NCI-H2227 treated with DMSO at 0.1 percent for 48 hours (cell line): ENCODE measurements at places on chromosomes 11 and 22.

DNA sequence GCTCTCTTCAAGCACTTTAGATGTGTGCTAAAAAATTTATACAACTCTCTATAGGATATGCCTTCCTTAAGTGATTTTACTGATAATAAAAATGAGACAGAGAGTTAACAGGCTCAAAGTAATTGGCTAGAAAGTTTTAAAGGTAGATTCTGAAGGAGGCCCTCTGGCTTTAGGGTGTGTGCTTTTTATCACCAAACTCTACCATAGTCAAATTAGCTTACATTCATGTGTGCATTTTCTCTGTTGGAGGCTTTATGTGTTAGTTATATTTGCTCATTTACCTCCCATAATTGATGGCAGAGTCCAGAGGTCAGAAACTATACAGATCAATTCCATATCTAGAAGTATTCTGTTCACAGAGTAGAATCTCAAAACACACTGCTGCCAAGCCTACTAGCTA, 317.5 kb downstream of the JRKL start:
- DNase-seq: no peak

- no peak for DNase-seq
Measured at GRCh38 chr11:95972060-95972459, 48.2 kb upstream of the MTMR2 start.

DNA sequence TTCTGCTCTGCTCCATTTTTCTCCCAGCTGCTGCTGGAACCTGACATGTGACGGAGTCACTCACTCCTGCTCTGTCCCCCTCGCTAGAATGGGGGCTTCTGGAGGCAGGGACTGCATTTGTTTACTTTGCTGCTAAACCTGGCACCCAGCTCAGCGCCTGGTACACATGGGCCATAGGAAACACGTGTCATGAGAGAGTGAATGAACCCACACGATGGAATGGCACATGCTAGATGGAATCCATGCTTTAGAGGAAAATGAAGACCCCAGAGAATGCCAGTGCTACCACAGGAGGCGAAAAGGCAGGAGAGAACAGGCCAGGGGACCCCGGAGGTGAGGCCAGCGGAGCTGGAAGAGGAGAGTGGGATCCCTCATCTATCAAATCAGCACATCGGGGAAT, 160.9 kb downstream of the MPPED1 start:
- no peak for DNase-seq

GRCh38 chr11:33779849-33780528, 5.7 kb upstream of the FBXO3 start:
- DNase-seq: no peak

- DNase-seq: no peak
Measured at GRCh38 chr22:33083212-33083611, 25.0 kb upstream of the SYN3 start.

GRCh38 chr11:100823360-100823759, 136.3 kb downstream of the ARHGAP42 start:
- DNase-seq: no peak

GRCh38 chr11:14977101-14977880, 5.1 kb upstream of the CALCA start:
- DNase-seq: no peak

DNA sequence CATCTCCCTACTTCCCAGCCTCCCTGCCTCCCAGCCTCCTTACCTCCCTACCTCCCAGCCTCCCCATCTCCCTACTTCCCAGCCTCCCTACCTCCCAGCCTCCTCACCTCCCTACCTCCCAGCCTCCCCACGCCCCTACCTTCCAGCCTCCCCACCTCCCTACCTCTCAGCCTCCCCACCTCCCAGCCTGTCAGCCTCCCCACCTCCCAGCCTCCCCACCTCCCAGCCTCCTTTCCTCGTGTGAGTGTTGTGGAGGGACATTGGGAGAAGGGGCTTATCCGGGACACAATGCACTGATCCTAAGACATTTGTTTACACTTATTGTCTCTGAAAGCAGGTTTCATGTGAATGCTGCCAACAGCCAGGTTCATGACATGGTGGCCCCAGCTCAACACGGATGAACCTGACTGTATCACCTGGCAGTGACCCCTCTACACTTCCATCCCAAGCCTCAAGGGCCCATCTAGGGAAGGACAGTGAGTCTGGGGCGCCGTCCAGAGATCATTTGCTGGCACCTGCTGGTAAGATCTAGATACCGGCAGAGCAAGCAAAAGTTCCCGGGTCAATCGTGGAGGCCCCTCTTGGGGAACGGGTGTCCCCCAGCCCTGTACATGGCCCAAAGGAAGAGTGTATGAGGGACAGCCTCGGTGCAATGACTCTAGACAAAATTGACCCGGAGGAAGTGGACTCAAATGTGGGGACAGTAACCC, 34.5 kb upstream of the TH start:
- no peak for DNase-seq

DNA sequence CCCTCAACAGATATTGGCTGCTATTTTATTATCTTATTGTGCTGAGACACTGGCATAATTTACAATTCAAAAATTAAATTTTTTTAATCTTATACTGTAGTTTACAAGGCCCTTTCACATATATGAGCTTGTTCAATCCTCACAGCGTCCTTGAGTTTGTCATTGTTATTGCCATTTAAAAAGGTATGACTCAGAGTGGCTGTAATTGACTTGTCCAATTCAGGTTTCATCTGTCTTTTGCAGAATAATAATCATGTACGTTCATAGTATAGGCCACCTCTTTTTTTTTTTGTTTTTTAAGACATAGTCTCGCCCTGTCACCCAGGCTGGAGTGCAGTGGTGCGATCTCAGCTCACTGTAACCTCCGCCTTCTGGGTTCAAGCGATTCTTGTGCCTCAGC, 11.5 kb downstream of the PTPRJ start:
- DNase-seq: no peak

GRCh38 chr11:70569996-70570692, 171.8 kb downstream of the CTTN start:
- DNase-seq: no peak
